ENCODE measurements at places on chromosomes 16 and 17.

GRCh38 chr16:56113223-56113622 lies 78.1 kb upstream of the GNAO1 start:
- DNase-seq: no peak

DNA sequence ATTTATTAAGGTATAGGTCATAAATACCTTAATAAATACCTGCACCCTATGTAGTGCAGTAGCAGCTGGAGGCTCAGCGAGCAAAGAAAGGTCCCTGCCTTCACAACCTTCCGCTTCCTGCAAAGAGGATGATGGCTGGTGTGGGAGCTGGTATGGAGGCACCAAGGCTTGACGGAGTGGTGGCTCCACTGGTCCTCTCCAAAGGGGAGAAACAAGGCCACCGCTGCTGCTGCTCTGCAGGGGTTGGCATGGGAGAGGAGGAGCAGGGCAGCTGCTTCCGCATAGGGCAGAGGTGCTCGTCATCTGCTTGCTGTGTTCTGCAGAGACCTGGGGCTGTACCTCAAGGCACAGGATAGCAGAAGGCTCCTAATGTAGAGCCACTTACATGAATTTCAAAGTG lies 52.8 kb downstream of the NDEL1 start:
- DNase-seq: no peak

DNA sequence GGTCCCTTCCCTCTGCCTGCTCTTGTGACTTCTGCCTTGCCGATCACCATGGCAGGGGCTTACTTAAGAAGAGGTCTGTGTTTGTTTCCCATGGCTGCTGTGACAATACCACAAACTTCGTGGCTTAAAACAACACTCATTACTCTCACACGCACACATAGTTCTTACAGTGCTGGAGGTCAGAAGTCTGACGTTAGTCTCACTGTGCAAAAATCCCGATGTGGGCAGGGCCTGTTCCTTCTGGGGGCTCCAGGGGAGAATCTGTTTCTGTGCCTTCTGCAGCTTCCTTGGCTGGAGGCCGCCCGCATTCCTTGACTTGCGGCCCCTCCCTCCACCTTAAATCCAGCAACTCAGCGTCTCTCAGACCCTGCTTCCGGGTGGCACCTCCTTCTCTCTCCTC lies 249.2 kb upstream of the GSE1 start:
- DNase-seq: no peak

GRCh38 chr16:75379911-75380847 lies 53.1 kb downstream of the CFDP1 start:
- no peak for DNase-seq

- DNase-seq: no peak
Measured at GRCh38 chr16:21997697-21998480, 3.0 kb downstream of the PDZD9 start.

DNA sequence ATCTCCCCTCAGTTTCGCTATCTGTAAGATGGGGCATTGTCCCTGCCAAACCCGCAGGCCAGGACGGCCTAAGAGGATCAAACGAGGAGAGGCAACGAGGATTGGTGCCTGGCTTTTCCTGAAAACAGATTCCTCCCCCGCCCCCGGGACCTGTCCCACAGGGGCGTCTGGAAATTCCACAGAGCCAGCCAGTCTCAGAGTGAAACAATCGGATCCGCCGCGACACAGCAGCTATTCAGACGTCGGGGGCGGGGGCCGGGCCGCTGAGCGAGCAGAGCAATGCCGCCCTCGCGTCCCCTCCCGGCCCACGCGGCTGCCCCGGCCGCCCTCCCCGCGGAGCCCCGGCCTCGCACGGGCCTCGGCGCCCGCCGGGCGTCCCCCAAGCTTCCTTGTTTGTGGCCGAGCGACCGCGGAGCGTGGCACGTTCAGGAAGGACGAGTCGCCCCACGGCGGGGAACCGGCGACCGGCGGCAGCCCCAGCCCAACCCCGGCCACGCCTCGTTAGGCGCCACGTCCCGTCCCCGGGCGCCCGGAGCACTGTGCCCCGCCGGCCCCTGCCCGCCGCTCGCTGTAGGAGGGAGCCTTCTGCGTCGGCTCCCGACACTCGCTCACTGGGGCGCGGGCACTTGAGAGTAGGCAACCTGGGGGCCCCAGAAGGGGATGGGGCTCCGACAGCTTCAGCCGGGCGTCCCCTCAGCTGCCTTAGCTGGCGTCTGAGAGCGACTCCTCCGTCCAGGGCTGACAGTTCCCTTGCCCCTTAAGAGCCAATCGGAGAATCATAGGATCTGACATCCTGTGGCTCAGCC lies 29.6 kb upstream of the PHOSPHO1 start:
- peak; percentile 37 for DNase-seq

GRCh38 chr17:79987187-79987934 lies 48.3 kb downstream of the TBC1D16 start:
- no peak for DNase-seq

DNA sequence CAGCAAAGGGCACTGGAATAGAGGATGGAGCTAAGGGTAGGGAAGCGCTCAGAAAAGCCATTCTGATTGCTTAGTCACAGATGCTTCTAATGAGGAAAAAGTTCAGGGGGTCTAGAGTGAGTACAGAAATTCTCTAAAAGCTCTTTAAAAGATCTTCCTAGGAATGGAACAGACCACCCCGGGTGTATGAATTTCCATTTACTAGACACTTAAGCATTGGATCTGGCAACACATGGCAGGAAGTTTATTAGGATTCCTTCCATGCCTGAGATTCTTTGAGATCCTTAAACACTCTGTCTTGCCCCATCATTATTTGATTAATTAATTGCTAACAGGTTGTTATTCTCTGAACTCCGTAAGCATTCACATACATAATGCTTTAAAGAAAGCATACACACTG lies 8.5 kb downstream of the KRTAP9-7 start:
- DNase-seq: no peak

- DNase-seq: no peak
Measured at GRCh38 chr17:7408252-7408727, 645 bp downstream of the NLGN2 start.

DNA sequence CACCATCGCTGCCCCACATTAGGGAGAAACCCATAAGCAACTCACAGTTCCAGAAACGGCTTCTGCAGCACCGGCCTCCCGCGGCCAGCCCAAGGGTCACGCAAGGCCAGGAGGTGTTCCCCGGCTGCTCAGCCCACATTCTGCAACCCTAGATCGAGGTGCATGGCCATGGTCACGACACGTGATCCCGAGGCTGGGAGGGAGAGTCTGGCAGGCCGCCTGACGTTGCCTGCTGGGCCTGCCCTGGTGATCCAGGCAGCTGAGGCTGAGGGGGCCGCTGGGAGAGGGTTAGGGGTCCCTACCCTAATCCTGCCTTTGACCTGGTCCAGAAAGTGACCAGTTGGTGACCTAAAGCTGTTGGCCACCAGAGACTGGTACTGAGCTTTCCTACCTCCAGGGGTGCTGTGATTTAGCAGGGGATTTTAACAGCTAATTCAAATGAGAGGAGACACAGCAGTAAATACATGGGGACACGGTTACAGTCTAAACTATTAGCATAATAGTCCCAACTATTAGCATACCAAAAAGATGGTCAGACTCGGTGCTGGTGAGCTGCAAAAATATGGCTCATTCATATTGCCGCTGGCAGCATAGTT lies 97.4 kb upstream of the CIBAR2 start:
- DNase-seq: no peak

Measured in activated CD4-positive, alpha-beta T cell treated with anti-CD3 and anti-CD28 coated beads, Interleukin-2, amount 50 U/mL, for 24 hours (primary cell).